ENCODE measurements at places on chromosomes 12 and 14.

DNA sequence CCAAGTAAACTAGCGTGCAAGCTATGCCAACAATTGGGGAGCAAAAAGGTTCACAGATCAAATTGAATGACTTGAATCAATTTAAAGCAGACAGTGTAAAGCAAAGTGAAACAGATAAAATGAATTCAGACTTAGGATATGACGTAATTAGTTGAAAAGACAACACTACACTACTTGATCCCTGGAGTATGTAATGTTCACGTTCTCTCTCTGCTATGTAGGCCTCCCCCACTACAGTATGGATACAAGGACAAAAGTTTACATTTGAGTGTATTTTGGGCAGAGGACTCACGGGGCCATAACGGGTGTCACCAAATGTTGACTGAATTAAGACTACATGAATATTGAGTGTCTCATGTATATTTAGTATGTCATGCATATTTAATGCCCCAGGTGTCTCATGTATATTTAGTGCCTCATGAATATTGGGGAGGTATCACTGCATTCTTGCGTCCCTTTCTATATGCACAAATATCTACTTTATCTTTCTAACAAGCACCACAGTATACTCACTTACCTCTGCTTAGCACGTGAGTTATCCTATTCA, 44.5 kb downstream of the RERGL start:
- no peak for DNase-seq

DNA sequence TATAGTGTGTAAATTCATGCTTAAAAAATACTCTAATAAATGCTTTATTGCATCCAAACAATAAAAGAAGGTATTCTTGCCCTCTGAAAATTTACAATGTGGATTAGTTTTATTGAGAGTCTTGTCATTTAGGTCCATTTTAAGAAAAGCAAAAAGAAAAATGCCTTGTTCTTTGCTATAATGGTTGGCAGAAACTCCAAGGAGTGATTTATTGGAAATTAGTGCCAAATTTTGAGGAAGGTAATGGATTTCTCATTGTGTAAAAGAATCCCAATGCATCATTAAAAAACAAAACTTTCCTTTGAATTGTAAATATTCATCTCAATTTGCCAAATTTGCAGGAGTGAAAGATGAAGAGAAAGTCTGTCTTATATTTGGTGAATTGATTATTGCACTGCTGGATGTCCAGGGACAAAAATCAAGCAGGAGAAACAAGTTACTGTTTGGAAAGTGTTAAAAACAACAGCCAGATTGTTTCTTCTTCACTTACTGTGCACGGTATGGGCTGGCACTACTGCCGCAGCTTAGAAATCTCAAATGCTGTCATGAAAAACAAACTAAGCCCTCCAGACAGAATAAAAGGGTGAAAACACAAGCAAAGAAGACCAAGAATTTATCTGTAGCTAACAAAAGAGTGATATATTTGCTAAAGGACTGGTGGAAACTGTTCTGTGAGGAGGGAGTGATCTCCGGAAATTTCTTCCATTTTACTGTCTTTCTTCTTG, 511.7 kb downstream of the TMTC2 start:
- DNase-seq: no peak

DNA sequence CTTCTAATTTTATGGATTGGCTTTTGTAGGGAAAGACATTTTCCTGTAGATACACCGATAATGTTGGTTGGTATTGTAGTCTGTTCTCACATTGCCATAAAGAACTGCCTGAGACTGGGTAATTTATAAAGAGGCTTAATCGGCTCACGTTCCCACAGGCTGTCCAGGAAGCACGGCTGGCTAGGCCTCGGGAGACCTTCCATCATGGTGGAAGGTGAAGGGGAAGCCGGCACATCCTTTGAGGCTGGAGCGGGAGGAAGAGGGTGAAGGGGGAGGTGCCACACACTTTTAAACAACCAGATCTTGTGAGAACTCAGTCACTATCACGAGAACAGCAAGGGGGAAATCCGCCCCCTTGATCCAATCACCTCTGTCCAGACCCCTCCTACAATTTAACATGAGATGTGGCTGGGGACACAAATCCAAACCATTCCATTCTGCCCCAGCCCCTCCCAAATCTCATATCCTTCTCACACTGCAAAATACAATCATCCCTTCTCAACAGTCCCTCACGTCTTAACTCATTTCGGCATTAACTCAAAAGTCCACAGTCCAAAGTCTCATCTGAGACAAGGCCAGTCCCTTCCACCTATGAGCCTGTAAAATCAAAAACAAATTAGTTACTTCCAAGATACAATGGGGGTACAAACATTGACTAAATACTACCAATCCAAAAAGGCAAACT, 66.7 kb upstream of the EIF5 start:
- DNase-seq: no peak

DNA sequence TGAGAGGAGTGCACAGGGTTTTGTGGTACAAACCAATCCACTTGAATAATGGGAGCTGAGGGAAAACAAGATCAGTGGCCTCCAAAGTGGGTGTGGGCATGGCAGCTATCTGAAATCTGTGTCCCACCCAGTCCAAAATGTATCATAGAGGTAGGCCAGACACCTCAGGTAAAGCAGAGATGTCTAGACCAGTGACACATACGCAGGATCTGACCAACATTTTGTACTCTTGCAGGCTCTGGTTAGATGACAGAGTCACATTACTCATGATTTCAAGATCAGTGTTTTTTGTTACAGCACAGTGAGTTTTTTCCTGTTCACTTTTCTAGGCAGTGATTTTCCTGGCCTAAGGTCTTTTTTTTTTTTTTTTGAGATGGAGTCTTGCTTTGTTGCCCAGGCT, 211.8 kb downstream of the PCNX1 start:
- DNase-seq: no peak

DNA sequence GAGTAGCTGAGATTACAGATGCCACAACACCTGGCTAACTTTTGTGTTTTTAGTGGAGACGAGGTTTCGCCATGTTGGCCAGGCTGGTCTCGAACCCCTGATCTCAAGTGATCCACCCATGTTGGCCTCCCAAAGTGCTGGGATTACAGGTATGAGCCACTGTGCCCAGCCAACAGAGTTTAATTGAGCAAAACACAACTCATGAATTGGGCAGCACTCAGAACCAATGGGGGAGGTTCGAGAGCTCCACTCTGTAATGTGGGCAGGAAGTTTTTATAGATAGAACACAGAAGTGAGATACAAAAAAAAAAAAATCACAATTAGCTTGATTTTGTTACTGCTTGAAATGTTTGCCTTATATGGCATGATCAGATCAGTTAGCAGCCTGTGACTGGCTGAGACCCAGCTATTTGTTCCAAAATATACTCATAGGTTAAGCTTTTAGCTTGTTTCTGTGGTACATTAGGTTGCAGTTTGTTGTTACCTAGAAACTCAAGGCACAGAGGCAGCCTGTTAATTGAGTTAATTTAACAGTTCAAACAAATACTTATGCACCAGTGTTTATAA, 1.4 kb upstream of the P2RX2 start:
- DNase-seq: no peak

GRCh38 chr12:26768611-26769603, 64.1 kb downstream of the ITPR2 start:
- peak; percentile 76 for DNase-seq

DNA sequence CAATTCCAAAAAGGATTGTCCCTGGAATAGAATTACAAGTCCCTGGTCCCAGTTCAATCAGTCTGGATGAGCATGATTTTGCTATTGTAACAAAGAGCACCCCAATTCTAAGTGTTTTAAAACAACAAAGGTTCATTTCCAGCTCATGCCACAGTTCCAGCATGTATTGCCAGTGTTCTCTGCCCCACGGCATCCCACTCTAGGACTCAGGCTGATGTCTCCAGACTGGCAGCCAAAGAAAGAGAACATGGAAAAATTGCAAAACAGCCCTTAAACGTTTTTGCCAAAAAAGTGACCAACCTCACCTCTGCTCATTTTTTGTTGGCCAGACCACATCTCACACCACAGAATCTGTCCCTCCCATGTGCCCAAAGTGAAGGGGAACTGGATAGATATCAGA, 116.0 kb upstream of the PLXNC1 start:
- no peak for DNase-seq

GRCh38 chr14:88933191-88933590, 108.7 kb downstream of the TTC8 start:
- peak; percentile 0 for DNase-seq

DNA sequence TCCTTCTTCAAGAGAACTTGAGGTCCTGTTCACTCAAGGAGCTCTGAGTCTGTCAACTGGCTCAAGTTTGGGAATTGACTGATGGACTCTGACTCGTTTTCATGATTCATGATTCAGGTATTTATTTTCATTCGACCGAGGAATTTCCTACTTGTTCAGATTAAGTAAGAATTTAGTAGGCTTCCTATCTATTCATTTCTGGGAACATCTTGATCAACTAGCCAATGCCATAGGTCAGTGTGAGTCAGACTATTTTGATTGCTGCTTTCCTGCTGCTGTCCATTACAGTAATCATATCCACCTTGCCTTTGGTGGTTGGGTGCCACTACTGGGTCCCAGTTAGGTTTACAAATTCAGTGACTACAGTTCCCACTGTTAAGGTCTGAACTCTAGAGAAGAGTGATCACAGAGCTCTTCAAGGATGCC, 6.1 kb downstream of the FAM186A start:
- no peak for DNase-seq

- DNase-seq: no peak
Observed at GRCh38 chr12:53231671-53231920, 413 bp downstream of the RARG start.

GRCh38 chr12:116616536-116617248, 57.5 kb downstream of the MAP1LC3B2 start:
- no peak for DNase-seq

DNA sequence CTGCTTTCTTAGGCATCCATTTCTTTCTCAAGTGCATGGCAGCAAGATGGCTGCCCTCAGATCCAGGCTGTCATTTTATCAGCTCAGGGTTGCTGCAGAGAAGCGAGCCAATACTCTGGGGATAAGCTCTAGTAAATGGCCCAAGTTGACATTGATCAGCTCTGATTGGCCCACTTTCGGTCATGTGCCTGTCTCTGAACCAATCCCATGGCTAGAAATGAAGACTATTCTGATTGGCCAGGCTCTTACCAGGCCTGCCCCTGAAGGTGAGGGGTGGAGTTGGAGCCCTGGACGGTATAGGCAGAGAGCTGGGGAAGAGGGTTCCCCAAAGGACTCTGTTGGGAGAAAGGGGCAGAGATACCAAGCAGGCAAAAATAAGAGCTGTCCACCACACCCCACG, 41.4 kb downstream of the MYO1H start:
- no peak for DNase-seq

DNA sequence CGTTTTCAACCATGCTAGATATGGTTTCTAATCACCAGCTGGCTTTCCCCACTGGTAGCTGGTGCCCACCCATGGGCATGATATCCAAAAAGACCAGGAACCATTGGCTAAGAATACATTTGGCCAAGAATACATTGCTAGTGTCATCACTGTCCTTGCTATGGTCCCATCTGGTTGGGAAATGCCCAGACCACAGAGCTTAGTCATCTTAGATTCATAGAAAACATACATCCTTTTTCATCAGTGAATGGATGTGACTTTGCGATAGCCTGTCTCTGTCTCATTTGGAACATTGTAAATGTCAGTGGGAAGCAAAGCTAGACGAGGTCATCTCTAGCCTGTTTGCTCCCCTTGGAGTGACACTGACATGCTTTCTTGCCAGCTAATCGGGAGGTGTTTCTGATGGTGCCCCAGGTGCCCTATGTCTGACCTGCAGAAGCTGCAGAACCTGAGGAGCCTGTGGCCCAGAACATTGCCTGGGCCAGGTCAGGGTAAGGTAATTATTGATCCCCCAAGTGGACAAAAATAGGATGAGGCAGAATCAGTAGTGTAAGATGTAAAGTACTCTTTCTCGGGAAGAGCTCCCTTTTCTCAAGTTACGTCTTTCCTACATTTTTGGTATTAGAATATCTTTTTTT, 194.8 kb downstream of the SLC41A2 start:
- no peak for DNase-seq

DNA sequence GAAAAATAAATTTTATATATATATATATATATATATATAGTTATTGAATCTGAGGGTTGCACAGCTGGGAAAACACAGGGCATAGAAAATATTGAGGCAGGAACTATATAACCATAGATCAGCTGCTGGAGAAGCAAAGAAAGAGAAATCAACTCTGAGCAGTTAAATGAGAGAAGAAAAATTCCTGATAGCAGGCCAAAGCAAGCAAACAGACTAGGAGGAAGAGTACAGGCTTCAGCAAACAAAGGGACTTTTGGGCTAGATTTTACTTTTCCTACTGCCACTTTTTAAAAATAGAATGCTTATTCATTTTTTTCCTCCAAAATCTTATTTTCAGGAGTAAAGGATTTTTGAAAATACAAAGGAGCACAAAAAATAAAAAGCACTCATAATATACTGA, 216.0 kb upstream of the PRKD1 start:
- no peak for DNase-seq

- no peak for DNase-seq
Observed at GRCh38 chr12:53965281-53966084, 7.4 kb upstream of the HOXC11 start.

- DNase-seq: no peak
Observed at GRCh38 chr12:97200181-97200580, 262.4 kb upstream of the RMST start.

- no peak for DNase-seq
Observed at GRCh38 chr14:34931206-34931605, 51.6 kb upstream of the SRP54 start.

- no peak for DNase-seq
Observed at GRCh38 chr12:14802247-14802646, 1.0 kb downstream of the WBP11 start.

DNA sequence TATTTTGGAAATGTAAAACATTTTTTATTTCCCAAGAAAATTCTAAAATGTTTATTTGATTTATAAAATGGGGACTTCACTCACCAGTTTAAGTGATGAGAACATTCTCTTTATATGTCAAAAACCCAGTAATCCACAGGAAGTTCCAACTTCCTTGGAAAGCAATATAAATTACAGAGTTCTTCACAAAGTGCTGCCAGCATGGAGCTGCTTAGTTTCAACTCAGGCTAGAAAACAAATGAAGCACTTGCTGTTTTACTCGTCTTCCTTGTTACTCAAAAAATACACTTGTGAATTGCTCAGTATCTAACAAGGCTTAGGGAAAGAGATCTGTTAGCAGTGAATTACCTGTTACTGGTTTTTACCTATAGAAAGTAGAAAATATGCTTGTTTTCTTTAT, 942.7 kb upstream of the MDGA2 start:
- DNase-seq: no peak

GRCh38 chr12:108386709-108387360, 47.7 kb upstream of the CMKLR1 start:
- DNase-seq: no peak

DNA sequence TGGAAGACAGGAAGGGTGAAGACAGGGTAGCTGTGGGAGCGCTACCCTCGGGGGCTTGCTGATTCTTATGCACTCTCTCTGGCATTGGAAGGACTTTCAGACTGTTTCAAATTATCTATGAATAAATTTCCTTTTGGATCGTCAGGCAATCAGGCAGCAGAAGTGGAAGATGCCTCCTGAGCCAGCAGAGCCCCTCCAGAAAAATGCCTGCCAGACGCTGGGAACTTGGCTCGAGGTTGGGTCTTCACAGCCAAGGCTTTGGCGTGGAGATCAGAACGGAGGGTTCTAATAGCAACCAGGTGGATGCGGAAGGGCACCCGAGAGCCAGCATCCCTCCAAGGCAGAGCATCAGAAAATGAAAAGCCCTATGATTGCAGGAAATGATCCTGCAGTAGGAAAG, 119.2 kb upstream of the RFLNA start:
- DNase-seq: no peak
